Stimulated activated CD4-positive, alpha-beta T cell treated with anti-CD3 and anti-CD28 coated beads, TNF-alpha, amount 100 ng/mL, for 1 hour (primary cell): ENCODE measurements at places on chromosomes 4 and X.

GRCh38 chrX:112636951-112637581 is 42.7 kb downstream of the LHFPL1 start:
- no peak for DNase-seq

- no peak for DNase-seq
These were observed 1.9 kb upstream of the TBC1D14 start for GRCh38 chr4:6907658-6908191.

DNA sequence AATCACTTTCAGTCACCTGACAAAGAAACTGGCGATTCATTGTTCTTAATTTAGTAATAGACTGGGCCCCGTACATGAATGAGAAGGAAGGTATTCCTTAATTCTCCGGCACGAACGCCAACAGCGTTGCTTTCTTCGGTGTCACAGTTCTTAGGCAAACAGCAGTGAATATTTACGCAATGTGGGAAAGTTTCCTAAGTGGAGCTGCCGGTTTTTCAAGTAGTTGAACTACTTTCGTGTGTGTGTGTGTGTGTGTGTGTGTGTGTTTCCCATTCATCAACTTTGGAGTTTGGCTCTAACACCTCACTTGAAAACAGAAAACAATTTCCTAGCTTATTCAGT is 651 bp downstream of the NXT2 start:
- DNase-seq = no peak

GRCh38 chr4:73527196-73527595 is 45.7 kb downstream of the AFM start:
- no peak for DNase-seq

DNA sequence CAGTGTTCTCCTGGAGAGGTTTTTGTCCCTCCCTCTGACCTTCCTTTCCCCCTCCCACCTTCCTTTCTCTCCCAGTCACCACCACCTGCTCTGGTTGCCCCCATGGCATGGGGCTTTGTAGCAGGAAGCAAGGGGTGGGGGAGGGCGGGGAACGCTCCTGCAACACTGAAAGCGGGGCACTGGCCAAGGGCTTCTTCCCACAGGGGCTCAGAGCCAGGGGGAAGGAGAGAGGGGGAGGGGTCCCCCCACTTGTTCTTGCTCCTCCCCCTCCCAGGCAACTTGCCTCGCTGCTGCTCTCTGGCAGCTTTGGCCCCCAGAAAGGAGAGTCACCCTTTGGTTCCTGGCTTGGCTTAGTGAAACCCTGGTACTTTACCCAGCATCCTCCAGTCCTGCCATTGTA is 48.4 kb downstream of the BCORL1 start:
- no peak for DNase-seq

GRCh38 chr4:38092701-38093100 is 132.5 kb downstream of the PTTG2 start:
- no peak for DNase-seq

- no peak for DNase-seq
These were observed 50.9 kb downstream of the FAM193A start for GRCh38 chr4:2587213-2587823.

DNA sequence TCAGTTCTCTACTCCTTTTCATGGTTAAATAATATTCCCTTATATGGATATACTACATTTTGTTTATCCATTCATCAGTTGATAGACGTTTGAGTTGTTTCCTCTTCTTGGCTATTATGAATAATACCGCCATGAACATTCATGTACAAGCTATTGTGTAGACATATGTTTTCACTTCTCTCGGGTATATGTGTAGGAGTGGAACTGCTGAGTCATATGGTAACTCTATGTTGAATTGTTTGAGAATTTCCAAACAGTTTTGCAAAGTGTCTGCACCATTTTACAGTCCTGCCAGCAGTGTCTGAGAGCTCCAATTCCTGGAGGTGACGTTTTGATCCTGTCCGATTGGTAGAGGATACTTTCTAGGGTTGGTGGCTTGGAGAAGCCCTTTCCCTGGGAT is 23.6 kb downstream of the PLAC1 start:
- DNase-seq = no peak

DNA sequence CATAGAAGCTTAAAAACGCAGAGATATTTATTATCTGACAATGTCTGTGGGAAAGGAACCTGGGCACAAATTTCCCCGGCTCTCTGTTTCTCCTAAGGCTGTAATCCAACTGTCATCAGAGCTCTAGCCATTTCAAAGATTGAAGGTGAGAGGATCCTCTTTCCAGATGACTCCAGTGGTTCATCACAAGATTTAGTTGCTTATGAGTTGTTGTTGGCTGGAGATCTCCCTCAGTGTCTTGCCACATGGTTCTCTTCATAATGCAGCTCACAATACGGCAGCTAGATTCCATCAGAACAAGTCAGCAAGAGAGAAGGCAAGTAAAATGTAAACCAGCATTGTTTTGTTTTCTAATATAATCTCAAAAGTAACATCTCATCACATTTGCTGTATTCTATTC is 369.4 kb downstream of the GASK1B start:
- no peak for DNase-seq

DNA sequence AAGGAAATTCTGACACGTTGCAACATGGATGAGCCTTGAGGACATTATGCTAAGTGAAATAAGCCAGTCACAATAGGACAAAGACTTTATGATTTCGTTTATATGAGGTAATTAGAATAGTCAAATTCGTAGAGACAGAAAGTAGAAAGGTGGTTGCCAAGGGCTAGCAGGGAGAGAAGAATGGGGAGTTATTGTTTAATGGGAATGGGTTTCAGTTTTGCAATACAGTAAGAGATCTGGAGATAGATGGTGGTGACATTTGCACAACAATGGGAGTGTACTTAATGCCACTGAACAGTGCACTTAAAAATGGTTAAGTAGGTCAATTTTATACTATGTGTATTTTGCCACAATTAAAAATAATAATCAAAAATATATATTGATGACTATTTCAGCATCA is 43.4 kb upstream of the TMEM154 start:
- DNase-seq = no peak

GRCh38 chr4:148982200-148982599 is 540.0 kb upstream of the NR3C2 start:
- DNase-seq = no peak

DNA sequence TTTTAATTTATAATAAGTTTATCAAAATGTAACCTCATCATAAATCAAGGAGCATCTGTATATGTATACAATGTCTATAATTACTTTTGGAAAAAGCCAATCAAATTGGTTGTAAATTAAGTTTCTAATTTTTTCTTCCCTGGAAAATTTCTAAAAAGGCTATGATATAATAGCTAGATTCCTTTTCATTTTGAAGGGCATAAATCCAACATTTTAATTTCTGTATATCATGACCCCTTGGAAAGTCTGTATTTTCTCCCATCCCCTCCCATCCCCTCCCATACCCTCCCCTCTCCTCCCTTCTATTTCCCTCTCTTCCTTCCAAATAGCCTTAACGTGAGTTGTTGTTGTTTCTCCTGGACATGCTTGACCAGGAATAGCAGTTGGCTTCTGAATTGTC is 247.1 kb upstream of the FSTL5 start:
- no peak for DNase-seq

GRCh38 chrX:124354648-124355047 is 8.3 kb downstream of the SH2D1A start:
- DNase-seq = no peak

DNA sequence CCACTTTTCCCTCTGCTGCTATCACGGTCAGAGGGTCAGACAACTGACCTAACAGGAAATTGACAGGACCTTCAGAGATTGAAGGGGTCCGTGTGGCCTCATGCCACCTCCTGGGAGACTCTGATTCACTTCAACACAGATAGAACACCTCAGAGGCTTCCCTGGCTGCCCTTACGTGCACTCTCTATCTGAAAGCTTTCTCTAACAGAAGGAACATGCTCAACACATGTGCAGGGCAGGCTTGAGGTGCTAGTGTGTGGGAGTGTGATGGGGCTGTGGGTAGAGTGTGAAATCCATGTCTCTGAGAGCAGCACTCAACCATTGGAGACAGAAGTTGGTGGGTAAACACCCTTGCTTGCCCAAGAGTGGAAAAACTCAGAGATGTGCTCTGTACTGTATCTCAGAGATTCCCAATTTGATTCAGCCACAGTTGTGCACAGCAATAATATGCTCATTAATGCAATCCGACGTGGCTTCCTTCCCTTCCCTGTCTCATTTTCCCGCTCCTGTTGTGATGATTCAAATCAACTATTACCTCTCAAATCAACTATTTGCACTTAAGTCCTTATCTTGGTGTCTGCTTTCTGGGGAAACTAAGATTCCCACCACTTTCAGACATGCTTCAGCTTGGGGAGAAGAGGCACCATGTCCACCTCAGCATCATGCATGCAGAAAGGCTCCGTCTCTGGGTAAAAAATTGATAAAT is 62.0 kb upstream of the MAGEB2 start:
- no peak for DNase-seq

DNA sequence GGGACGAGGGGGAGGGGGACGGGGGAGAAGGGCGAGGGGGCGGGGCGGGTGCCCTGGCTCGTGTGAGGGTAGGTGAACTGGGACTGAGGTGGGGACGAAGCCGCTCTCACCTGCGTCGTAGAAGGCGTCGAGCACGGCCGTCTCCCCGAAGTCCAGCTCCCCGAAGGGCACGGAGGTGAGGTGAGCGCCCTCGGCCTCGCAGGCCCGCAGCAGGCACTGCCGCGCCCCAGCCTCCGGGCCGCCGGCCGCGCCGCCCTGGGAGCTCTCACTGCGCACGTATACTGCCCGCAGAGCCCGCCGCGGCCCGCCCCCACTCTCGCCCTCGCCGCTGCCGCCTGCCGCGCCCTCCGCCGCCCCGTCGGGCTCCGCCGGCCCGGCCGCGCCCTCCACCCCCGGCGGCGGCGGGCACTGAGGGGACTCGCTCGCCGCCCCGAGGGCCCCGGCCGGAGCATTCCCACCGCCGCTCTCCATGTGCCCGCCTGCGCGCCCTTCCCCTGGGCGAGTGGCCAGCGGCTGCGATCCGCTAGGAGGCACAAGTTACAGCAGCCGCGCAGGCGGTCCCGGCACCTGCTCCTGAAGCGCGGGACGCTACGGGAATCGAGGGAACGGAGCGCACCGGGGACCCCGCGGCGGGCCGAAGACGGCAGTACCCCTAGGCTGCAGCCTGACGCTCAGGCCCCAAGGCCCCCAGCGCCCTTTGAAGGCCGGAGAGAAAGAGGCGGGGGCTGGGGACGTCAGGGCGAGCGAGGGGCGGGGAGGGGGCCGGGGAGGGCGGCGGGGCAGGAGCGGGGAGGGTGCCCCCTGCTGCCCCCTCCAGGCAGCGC is at the start of gene MAP3K15:
Gene MAP3K15 (minus strand): TSS at position 718 of the 824 bp plus-strand sequence. CDS start 247 bp downstream, at position 471.
- no peak for DNase-seq

GRCh38 chr4:81664079-81664478 is 192.4 kb upstream of the RASGEF1B start:
- DNase-seq = no peak
